GM20000 (cell line): ENCODE measurements at places on chromosomes 6 and 20.

- DNase-seq, result no peak
Measured at GRCh38 chr6:42336431-42336830, 115.3 kb downstream of the TRERF1 start.

DNA sequence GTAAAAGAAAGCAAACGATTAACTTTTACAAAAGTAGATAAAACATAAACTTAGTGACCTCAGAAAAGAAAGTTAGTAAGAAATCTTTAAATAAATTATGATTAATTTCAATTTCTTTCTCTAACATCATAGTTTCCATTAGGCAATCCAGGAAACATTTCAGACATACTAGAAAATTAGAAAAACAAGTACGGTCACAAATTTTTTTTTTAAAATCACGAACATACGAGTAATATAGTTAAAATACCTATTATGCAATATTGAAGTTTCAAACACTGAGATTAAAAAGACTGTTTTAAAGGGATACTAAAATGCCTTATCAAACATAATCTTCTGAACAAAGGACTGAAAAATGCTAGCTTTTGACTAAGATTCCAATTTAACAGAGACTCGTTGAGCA is 26.2 kb downstream of the NOL7 start:
- no peak for DNase-seq

DNA sequence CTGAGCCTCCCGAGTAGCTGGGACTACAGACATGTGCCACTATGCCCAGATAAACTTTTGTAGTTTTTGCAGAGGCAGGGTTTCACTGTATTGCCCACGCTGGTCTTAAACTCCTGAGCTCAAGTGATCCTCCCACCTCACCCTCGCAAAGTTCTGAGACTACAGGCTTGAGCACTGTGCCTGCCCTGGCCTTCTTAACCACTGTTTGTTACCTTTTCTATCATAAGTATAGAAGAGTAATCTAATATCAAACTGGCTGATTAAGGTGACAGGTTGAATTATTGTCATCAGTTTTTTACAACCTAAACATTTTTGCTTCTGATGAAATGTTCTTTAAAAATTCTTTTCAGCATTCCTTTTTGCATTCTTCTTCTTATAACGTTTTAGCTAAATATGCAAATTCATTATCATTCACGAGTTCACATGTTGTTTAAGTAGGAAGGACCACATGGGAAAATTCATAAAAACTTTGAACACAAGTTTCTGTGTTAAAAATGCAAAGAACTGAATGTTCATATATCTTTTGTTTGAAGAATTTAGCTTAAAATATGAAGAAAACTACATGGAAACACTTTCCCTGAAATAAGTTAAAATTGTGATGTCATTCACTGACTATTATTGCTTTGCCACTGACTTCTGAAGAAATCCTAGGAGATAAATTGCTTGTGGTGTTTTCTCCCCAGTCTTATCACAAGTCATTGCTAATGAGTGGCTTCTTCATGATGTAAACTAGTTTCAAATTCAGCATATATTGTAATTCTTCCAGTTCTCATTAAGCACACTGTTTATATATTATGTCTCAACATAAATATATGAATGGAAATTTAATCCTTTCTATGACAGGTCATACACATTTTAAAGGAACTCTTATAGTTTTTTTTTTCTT is 106.7 kb downstream of the ADGRB3 start:
- no peak for DNase-seq

DNA sequence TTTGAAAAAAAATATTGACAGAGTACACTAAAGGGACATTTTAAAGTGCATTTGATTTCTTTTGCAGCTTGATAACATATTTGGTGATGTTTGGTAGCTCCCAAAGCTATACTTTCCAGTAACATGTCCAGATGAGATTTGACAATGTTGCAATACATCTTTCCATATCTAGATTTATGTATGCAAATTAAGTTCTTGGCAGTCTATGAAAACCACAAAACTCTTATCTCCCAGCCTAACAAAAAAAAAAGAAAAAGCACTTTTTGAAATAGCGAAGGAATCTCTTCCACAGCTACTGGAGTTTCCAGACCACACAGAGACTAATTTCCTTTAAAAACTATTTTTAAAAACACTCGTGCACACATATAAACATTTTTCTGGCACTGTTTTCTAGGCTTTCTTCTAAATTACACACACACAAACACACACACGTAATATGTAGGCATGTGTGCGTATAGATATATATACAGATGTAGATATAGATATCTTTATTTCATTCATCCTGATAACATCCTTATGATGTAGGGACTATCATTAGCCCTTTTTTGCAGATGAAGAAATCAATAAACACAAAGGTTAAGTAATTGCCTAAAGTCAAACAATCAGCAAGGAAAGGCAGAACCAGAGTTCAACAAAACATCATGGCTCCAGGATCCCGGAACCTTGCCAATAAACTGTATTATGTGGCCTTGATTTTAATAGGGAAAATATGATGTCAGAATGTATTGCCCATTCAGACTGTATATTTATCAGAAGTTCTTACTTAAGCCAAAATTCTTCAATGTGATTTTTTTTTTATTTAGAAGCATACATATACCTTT is 93.3 kb downstream of the ADGRB3 start:
- DNase-seq, result no peak

DNA sequence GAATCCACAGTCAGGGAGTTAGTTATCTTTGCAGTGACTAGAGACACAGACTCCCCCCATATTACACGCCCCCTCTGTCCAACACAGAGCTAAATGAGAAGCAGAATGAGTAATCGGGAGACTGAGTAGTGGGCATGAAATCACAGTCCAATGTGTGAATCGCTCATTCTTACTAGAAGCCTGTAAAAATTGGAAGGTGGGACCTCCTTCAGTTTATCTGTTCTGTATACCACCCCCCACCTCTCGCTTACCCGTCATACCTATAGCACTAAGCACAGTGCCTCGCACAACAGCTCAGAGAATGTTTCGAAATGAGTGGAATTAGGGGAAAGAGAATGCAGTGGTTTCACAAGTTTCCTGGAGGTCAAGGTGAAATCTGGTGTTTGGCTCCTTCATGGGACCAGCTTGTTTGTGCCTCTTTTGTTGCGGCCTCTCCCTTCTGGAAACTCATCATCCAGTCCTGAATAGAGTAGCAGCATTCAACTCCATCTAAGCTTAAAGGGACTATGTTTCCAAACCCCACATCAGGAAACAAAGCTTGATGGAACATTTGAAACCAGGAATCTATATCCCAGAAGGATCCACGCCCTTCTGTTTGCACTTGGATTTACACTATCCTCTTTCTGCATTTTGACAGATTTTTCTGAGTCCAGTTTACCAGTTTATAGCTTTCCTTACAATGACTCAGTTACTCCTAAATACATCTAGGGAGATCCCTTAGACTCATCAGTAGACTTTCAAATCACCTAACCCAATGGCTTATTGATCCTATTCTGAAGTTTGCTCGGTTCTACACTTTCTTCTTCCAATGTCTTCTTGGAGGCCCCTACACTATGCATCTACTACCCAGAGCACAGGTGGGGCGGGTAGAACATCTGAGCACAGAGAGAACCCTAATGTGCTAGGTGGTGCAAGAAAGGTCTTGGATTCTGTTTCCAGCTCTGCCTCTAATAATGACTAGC is 59.2 kb upstream of the PIM1 start:
- DNase-seq, result peak; percentile 57

GRCh38 chr20:7248281-7249201 is 481.1 kb downstream of the BMP2 start:
- no peak for DNase-seq
